ENCODE measurements at places on chromosomes 3 and 15. TPM values are rescaled to one million over a fixed set of nuclear protein-coding genes. Genes with fewer than 3 reads are reported as not detected.

- no peak overlapping the region for H3K27ac ChIP-seq
- H3K4me3 ChIP-seq, result no peak overlapping the region
- H3K4me1 ChIP-seq, result peaks cover 11% of the 10 kb centered on the region
- no peak for DNase-seq
- H3K27me3 ChIP-seq, result peaks cover 4% of the 10 kb centered on the region
Observed at GRCh38 chr3:87084868-87085267, 93.9 kb upstream of the VGLL3 start.

Gene THRB
- total RNA-seq, result not detected

Gene ABHD14A
- 13.3 TPM for total RNA-seq

DNA sequence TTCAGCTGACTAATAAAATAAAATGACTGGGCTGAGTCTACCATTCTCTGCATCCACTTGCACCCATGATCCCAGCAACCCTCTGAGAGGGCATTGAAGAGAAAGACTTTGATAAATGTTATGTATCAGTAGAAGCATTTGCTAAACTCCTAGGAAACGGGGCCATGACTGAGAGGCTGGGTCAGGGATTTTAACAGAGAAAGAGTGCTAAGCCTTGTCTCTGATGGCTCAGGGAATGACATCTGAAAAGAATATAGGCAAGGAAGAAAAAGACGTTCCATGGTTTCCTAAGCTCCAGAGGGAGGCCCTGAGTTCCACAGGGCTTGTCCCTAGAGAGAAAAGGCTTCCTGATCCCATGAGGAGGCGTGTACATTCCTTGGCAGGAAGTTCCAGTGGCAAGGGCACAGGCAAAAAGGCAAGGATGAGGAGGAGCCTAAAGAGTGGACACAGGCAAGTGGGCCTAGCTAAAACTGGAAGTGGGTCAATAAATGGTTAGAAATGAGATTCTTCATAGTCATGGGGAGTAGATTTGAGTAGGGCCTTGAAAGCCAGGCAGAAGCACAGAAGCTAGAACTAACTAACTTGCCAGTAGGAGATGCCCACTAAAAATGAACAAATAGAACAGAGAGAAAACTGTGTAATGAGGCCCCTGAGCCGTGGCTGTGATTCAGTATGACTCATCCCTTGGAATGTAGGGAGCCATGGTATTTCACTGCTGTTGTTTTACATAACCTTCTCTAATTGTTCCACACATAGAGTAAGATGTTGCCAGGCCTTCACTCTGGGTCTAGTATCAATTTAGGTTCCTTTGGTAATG lies 44.9 kb upstream of the MANF start:
- no peaks in the 10 kb centered on the region for H3K4me1 ChIP-seq
- no peak for DNase-seq
- H3K27me3 ChIP-seq, result no peaks in the 10 kb centered on the region
- H3K36me3 ChIP-seq, result no peaks in the 10 kb centered on the region
- H3K27ac ChIP-seq, result no peak overlapping the region

DNA sequence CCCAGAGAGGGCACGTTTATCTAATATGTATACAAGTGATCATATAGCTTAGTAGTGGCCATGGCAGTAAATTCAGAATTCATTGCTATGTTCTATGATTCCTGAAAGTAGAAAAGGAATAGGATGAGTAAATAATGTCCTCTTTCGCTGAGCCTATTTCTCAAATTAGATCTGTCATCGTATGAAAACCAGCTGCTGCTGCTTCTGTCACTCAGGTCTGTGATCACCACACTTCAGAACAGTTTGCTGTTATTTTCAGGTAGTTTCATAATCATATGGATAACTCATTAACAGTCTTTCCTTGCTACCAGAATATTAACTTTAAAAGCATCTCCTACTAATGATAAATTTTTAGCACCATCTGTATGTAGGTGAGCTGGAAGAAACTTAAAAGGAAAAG lies 289.1 kb upstream of the AZI2 start:
- DNase-seq, result no peak
- no peak overlapping the region for H3K27ac ChIP-seq
- no peaks in the 10 kb centered on the region for H3K36me3 ChIP-seq
- no peaks in the 10 kb centered on the region for H3K4me1 ChIP-seq

DNA sequence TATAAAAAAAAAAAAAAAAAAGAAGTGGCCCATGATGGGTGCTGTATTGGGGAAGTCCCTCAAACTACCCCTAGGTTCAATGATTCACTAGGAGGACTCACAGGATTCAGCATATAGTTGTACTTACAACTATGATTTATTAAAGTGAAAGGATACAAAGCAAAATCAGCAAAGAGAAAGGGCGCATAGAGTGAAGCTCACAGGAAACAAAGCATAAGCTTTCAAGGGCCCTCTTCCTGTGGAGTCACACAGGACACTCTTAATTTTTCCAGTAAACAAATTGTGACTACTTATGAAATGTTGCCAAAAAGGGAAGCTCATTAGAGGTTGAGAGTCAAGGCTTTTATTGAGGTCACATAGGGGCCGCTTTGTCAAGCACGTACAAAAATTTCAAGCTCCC lies 153.7 kb upstream of the GAP43 start:
- no peak overlapping the region for H3K4me3 ChIP-seq
- DNase-seq, result no peak
- H3K27me3 ChIP-seq, result peaks cover 6% of the 10 kb centered on the region
- H3K27ac ChIP-seq, result no peak overlapping the region

DNA sequence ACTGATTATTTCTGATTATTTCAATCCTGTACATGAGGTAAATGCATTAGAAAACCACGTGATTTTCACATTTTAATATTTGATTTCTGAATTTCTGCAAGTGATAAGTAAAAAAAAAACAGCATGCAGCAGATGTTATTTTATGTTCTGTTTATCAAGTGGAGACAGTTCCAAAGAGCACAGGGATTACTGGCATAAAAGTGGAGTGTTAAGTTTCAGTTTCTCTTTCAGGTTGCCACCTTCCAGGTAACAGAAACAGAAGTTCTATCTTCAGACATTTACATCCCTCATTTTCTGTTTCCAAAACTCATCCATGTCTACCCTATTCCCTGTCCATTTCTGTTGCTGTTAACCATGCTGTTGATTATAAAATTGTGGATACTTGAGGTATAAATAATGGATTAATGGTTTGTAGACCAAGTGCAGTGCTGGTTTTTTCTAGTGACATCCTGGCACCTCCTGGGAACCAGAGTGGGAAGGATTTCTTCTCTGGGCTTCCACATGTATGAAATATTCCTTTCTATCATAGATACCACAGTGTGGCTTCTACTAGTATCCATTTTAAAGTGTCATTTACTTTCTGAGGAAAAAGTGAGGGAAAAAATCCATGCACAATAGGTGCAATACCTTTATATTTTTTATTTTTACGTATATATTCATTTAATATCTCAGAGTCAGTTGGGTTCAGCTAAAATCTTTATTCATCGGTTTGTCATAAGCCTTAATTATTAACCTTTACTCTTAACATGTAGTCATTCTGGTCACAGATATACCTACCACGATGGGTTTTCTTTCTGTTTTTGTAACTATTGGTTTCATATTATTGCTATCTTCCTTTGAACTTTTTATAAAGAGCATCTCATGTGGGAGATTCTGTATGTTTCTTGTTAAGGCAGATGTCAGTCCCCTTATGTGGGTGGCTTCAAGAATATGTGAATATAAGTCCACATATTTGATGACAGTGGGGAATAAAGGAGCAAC lies 1010.0 kb downstream of the SQOR start:
- no peaks in the 10 kb centered on the region for H3K27me3 ChIP-seq
- H3K36me3 ChIP-seq, result no peaks in the 10 kb centered on the region
- no peak overlapping the region for H3K27ac ChIP-seq
- no peak for DNase-seq
- H3K4me3 ChIP-seq, result no peak overlapping the region

Gene ERICH6
- total RNA-seq, result 0.81 TPM

Gene BCL2A1
- 12.3 TPM for total RNA-seq

- H3K4me1 ChIP-seq, result no peaks in the 10 kb centered on the region
- no peak overlapping the region for H3K4me3 ChIP-seq
- no peak for DNase-seq
- H3K36me3 ChIP-seq, result no peaks in the 10 kb centered on the region
- peaks cover 16% of the 10 kb centered on the region for H3K27me3 ChIP-seq
Observed at GRCh38 chr15:39888809-39889208, 31.3 kb downstream of the GPR176 start.

DNA sequence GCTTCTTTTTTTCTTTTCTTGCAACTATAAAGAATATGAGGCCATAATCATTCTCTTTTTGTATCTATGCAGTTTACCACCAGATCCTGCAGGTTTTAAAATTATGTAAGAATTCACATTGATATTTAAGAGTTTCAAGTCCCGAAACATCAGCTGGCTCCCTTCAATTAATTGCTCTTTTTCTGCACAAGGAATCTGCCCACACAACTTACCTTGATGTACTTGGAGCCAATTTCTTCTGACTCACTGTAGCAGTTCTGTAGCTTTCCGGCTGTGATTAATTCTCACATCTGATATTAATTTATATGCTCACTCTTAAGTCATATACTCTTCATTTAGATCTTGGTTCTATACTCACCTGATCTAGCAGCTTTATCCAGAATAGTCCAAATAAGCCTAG lies 781.8 kb downstream of the CADM2 start:
- no peak overlapping the region for H3K27ac ChIP-seq
- no peaks in the 10 kb centered on the region for H3K4me1 ChIP-seq
- H3K36me3 ChIP-seq, result no peaks in the 10 kb centered on the region

- no peak overlapping the region for H3K27ac ChIP-seq
- peak; percentile 29 for DNase-seq
- H3K4me1 ChIP-seq, result peaks cover 5% of the 10 kb centered on the region
- no peaks in the 10 kb centered on the region for H3K36me3 ChIP-seq
- H3K4me3 ChIP-seq, result no peak overlapping the region
Observed at GRCh38 chr3:65936908-65937638, 101.6 kb downstream of the MAGI1 start.

- peak overlapping the region; percentile 83 for H3K27ac ChIP-seq
- no peaks in the 10 kb centered on the region for H3K27me3 ChIP-seq
- DNase-seq, result no peak
- no peak overlapping the region for H3K4me3 ChIP-seq
- H3K36me3 ChIP-seq, result peaks cover 29% of the 10 kb centered on the region
Observed at GRCh38 chr3:101825904-101826445, 23.3 kb upstream of the NFKBIZ start.

Gene PAQR9
- total RNA-seq, result not detected

DNA sequence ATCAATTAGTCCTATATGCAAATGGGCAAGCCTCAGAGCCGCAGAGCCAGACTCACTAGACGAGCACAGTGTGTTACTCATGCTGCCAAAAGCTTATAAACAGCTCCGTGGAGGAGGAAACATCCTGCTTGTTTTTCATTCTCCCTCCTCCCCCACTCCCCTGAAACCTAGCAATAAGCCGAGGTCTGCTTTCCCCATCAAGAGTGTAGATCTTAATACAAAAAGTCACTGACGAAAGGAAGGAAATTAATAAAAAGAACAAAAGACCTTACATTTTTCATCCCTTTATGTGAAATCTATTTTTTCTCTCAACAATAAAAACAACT lies 88.5 kb downstream of the XXYLT1 start:
- H3K36me3 ChIP-seq, result no peaks in the 10 kb centered on the region
- no peak for DNase-seq
- H3K27me3 ChIP-seq, result no peaks in the 10 kb centered on the region
- H3K4me3 ChIP-seq, result peak overlapping the region; percentile 10
